Tibial nerve (tissue), 4 donors: ENCODE measurements at places on chromosomes 3 and 15.

DNA sequence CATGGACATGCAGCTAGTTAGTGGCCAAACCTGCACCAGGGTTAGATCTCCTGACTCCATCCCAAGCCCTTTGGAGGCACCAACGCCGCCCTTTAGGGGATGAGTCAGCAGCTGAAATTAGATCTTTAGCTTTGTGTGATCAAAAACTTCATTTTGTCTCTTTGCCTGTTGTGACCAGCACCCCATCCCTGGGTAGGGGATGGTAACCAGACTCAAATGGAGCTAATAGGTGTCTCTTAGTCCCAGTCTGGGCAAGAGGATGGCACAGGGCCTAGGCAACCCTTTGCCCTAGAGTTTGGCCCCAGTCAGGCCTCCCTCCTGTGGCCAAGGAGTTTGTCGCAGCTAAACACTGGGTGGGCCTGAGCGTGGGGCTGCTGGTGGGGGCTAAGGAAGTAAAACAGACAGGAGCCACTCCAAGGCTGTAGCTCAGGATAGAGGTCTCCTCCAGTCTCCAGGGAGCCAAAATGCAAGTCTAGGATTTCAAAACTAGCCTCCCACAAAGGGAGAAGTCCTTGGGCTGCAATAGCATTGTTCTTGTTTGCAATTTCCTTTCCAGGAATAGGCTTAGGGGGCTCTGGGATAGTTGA, 105.1 kb downstream of the CPN2 start:
- DNase-seq: no peak

GRCh38 chr15:25170113-25170731, 215.4 kb downstream of the SNRPN start:
- no peak for DNase-seq

GRCh38 chr3:161586556-161587235, 90.1 kb downstream of the OTOL1 start:
- no peak for DNase-seq

DNA sequence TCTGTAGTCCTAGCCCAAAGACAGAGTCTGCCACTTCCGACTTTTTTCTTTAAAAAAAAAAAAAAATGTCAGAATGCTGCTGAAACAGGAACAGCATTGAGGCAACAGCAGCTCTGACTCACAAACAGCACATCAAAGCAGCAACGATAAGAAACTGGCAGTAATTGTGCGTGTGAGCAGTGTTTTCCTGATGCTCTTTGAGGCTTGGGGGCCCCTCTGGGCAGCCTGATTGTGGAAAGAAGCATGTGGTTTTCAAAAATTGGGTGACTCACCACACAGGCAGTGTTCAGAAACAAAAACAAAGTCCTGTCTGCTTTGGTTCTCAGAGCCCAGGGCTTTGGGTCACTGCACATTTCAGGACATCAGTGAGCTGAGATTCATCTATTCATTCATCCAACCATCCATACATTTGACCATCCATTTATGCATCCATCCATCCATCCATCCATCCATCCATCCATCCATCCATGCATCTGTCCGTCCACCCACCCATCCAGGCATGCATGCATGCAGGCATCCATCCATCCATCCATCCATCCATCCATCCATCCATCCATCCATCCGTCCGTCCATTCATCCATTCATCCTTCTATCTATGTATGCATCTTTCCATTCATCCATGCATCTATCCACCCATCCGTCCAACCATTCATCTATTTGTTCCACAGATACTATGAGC, 308.4 kb downstream of the RPLP1 start:
- peak; percentile 55 for DNase-seq

DNA sequence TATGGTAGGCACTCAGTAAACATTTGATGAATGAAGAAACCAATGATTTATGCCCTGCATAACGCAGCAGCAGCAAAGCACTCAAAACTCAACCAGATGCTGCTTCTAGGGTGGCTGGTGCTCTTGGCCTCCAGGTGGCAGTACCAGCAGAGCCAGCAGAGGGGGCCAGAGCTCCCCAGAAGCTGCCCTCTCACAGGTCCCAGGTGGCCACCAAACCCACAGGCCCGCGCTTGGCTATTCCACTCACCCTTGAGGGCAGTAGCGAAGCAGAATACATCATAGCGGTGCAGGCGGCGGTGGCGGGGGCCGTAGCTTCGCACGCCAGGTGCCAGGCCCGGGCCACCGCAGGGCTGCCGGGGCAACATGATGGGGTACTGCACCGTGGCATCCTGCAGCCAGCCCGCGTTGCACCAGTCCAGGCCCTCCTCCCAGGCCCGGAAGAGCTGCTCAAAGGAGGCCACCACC, 16.6 kb downstream of the HAPLN3 start:
- no peak for DNase-seq

DNA sequence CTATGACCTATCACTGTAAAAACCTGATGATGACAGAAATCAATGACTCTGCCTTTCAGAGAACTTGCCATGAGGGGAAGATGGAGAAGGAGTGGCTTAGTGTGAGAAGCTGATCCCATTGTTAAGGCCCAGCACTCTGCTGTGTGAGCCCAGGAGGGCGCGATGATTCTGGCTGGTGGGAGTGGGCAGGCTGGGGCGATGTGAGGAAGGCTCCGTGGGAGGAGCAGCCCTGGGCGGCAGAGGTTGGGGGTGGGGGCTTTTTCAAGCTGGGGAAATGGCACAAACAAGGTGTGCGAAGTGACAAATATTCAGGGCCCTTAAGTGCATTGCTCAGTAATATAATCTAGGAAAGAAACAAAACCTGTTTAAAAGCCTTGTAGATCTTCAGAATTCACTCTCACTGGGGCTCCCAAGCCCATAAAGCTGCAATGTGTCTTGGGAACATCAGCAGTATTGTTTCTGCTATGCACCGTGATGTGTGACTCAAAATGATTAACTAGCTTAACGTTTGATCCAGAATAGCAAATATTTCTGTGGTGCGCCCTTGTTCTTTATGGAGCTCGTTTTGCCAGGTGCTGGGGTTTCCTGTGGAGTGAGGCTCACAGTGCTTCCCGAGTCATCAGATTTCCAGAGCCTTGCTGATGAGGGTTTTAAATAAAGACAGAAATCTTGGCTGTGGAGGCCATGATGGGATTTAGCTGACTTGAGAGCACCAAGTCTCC, 141.0 kb downstream of the CHDH start:
- no peak for DNase-seq

DNA sequence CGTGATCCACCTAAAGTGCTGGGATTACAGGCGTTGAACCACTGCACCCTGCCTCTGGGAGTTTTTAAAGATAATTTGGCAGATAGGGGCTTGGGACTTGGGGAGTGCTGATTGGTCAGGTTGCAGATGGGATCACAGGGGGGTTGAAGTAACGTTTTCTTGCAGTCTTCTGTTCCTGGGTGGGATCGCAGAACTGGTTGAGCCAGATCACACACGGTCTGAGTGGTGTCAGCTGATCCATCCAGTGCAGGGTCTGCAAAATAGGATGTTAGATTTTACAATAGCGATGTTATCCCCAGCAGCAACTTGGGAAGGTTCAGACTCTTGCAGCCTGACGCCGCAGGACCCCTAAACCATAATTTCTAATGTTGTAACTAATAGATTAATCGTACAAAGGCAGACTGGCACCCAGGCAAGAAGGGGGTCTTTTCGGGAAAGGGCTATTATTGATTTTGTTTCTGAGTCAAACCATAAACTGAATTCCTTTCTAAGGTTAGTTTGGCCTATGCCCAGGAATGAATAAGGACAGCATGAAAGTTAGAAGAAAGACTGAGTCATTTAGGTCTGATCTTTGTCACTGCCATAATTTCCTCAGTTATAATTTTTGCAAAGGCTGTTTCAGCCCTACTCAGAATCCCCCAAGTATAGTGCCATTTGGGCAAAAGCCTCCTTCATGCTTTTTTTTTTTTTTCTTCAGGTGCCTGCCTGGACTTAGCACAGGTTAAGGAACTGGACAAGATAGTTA, 1.5 kb upstream of the CA12 start:
- DNase-seq: no peak

GRCh38 chr3:98967758-98968157, 66.3 kb upstream of the DCBLD2 start:
- DNase-seq: no peak

DNA sequence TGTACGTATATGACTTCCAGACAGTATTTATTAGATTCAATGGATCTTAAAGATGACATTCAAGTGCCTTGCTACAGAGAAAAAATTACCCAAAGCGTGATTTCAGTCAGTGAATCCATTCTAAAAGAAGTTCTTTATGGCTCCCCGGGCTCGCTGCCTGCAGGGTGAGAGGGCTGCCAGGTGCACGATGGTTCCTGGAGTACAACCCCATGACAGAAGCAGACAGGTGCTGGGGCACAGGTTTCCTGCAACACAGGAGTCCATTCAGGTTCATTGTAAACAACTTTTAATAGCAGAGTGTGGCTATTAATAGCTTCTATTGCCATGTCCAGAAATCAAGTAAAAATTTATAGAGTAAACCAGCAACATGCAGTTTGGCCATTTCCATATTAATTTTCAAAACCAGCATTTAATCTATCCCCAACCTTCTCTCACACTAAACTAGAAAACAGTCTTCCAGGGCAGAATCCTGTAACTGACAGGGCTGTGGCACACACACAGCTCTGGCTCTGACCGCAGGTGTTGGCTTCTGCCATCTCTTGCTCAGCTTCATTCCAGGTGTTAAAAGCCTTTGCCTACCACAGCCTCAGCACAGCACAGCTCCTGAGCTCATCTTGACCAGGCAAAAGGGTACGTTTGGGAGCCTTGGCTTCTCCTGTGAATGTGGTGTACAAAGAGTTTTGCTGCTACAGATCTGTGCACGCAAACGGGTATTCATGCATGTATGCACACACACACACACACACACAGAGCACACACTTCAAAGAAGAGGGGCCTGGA, 185.9 kb downstream of the MEX3B start:
- no peak for DNase-seq
